ENCODE measurements at places on chromosomes 4 and X.

DNA sequence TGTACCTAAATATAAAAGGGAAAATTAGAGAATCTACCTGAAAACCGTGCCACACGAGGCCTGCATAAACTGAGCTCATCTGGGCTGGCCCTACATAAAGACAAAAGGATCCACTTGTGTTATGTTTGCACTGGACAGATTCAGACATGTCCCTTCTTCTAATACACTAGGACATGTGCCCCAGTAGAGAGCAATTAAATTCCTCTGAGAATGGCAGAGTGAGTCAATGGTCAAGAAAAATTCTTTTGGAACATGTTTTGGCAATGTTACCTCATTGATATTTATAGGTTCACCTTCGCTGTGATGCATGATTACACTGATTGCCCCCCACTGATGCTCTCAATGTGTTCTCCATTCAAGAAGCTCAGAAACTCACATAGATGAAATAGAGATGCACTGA lies 95.2 kb downstream of the MANBA start:
- peak; percentile 33 for DNase-seq

- no peak for DNase-seq
Measured at GRCh38 chrX:132704769-132705168, 215.9 kb upstream of the MBNL3 start.

GRCh38 chr4:17583941-17584340 lies 6.9 kb downstream of the LAP3 start:
- DNase-seq, result no peak

DNA sequence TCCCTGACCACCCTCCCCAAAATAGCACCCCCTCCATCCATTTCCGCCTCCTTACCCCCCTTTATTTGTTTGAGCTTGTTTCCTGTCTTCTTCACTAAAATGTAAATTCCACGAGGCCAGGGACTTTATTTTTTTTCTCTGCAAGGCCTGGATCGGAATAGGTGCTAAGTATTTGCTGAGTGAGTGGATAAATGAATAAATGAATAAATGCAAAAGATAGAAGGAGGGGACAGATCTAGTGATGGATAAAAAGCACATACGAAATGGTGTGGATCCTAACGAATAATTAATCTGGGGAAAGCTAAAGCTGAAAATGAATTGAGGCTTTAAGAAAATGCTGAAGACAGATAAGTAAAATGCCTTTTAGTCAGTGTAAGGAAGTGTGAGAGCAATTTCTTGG lies 12.2 kb downstream of the CETN2 start:
- no peak for DNase-seq

DNA sequence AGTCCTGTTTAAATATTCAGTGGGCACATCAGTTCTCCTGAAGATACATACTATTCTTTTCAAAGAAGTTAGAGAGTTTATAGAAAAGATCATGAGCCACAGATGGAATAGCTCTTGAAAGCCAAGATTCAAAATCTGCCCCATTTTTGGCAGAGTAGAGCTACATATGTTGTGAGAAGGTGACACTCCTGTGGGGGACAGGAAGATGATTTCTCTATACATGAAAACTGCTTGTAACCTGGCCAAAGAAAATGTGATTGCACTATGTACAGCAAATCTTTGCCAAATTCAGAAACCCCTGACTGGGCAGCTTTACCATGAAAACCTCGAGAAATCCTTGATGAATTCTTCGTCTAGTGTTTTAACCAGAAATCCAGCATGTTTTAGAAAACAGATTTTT lies 44.9 kb downstream of the GPM6A start:
- no peak for DNase-seq

GRCh38 chr4:74624351-74625151 lies 169.8 kb downstream of the BTC start:
- DNase-seq, result peak; percentile 64

- DNase-seq, result peak; percentile 82
Measured at GRCh38 chrX:30283456-30284200, 25.6 kb downstream of the NR0B1 start.

DNA sequence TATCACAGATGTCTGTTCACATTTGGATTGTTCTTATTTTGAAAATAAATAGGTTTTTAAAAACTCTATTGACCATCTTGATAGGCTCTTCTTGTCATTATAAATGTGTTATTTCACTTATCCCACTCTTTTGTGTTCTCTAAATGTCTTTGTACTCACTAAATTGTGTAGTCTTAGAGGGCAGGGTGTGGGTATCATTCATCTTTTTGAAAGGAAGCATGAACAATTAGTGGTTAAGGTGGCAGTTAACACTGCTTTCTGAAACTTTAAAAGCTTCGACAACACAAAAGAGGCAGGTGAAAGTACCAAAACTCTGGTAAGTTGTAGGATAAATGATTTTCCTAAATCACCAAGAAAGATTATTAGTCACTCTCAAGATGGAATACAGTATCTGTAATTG lies 83.2 kb downstream of the IL15 start:
- no peak for DNase-seq

DNA sequence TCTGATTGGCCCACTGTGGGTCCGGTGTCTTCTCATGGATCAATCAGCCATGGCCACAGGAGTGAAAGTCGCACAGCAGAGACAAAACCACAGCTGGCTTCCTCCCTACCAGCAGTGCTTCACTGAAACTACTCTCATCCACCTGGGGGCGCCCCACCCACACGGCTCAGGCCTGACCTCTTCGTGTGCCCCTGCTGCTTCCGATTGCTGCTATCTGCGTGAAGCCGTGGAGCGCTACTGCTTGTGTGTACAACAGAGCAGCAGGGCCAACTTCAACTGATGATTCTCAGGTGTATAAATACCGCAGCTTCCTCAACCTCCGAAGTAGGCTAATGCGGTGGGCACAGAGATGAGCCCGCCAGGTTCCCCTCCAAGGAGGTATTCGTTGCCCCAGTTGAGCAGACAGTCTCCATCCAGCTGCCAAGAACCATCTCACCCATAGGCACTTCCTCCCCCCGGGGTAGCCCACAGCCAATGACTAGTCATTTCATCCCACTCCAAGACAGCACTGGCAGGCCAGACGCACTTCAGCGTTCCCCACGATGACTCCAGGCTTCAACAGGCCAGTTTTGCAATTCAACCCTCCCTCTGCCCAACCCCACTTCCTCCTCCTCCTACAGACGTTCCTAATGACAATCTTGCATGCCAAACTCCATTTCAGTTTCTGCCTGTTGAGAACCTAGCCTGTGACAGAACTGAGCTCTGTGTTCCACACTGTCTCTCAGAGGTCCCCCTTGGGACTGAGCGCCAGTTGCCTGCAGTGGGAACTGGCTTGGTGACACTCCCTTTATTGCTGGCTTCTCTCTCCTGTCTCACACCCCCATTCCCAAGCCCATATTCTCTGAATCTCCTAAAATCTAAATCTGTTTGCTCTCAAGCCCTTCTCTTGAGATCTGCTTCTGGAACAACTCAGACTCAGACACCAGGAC lies 41.3 kb upstream of the ATP6AP2 start:
- DNase-seq, result peak; percentile 81

GRCh38 chr4:107913283-107913899 lies 18.0 kb upstream of the CYP2U1 start:
- peak; percentile 75 for DNase-seq

- DNase-seq, result no peak
Measured at GRCh38 chrX:119755981-119756533, 2.3 kb upstream of the SOWAHD start.

DNA sequence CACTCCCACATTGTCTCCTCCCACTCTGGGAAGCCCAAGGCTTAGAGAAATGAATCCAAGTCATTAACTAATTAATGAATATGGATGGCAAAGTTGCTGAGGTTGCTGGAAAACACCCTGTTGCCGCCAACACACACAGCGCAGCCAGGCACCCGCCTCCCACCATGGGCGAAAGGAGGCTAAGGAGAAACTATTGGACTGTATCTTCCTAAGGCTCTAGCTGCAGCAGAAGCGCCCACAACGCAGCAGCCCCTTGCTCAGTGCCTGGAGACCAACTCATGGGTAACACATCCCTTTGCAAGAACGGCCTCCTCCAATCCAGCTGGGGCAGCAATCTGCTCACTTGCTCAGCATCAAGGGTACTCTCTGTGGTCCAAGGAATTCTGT lies 34.2 kb downstream of the TSC22D3 start:
- DNase-seq, result no peak

GRCh38 chr4:73426666-73427065 lies 9.4 kb upstream of the AFP start:
- DNase-seq, result no peak

GRCh38 chr4:128658214-128658631 lies 151.3 kb upstream of the JADE1 start:
- DNase-seq, result peak; percentile 78

DNA sequence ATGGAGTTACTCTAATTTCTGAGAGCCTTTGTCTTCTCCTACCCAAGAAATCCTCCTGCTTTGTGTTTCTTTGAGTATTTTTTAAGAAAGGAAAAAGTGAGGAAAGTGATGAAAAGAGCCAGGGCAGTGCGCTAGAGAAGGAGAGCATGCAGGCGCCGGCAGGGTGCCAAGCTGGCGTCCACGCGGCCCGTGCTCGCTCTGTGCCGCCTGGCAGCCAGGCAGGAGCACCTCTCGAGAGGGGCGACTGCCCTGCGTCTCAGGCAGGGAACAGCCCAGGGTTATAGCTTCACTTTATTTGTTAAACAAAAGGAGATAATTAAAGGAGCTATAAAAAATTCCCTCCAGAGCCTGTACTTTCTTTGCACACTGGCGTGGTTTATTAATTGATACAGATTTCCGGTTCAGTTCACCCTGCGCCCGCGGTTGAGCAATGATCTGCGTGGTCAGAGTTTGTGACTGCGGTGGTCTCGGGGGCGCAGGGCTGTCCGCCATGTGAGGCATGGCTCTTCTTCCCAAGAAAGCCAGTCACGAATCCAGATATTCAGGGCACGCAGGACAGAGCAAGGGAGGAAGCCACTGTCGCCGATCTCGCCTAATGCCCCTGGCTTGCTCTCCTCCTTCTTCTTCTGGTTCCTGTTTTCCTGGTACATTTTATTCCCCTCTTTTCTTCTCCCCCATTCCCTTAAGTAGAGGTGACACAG lies 110.8 kb upstream of the PAQR3 start:
- no peak for DNase-seq

GRCh38 chrX:10327651-10328050 lies 170.9 kb downstream of the CLCN4 start:
- no peak for DNase-seq

DNA sequence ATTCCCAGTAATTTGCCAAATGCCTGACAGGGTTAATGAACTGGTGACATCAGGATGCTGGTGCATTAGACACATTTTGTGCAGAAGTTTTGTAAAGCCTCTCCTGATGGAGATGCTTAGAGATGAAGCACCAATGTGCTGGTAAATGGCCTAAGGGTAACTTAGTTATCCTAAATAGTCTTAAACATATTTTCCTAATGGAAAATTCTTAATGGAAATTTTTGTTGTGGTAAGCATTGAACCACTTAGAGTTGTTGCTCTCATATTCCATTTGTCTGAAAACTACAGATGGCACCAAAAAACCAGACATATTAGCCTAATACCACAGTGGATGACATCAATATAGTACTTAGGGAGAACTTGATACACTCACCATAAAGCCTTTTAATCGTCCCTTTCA lies 154.5 kb upstream of the ANK2 start:
- DNase-seq, result no peak

- no peak for DNase-seq
Measured at GRCh38 chr4:11418610-11419009, 10.1 kb downstream of the HS3ST1 start.

GRCh38 chrX:140525448-140525847 lies 20.6 kb upstream of the SOX3 start:
- peak; percentile 76 for DNase-seq

DNA sequence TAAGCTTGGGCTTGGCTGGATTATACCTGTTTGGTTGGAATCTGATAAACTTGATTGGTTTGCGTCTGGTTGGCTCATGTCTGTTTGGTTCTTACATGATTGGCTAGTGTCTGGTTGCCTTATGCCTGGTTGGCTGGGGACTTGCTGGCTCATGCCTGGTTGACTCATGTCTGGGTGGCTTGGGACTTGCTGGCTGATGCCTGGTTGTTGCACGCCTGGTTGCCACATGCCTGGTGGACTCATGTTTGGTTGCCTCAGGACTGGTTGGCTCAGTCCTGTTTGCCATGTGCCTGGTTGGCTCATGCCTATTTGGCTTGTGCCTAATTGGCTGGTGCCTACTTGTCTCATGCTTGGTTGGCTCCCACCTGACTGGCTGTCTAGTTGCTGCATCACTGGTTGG lies 104.5 kb downstream of the APOOL start:
- peak; percentile 2 for DNase-seq

DNA sequence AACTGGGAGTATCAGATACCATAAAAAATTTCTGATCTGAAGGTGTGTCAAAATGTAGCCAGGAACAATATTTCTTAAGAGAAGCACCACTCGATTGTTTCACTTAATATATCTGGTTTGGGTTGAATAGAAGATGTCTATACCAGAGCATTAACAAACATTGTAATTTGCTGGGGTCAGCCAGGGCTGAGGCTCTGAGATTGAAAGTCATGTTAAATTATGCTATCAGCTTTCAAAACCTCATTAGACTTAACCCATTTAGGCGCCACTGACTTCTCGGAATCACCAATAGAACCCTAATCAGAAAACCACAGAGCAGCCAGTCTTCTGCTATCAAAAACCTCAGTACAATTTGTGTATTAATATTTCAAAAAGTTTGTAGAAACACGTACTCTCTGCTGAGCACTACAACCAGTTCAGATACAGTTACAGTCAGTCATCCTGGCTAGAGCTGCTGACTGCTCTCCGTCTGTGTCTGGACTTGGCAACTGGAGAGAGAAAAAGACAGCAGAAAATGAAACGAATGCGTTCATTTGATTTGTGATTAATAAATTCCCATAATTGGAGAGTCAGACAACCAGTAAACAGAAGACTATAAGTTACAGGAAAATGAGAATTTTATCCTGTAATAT lies 848.6 kb upstream of the PABPC4L start:
- DNase-seq, result no peak

DNA sequence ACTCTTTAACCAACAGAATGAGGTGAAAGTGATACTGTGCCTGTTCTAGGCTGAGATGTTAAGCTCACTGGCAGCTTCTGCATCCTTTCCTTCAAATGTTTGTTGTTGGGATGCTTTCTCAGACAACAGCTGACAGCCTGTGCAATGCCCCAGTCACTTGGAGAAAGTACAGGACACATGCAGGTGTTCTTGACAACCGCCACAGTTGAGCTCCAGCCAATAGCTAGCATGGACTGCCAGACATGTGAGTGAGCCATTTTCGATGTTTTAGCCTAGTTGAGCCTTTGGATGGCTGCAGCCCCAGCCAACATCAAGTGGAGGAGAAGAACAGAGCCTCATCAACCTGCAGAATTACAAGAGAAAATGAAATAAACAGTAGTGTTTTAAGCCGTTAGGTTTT lies 94.1 kb upstream of the PPP3CA start:
- no peak for DNase-seq

Data from AG10803 (cell line).